ENCODE measurements at places on chromosomes 16 and 17. TPM values are rescaled to one million over a fixed set of nuclear protein-coding genes. Genes with fewer than 3 reads are reported as not detected.

The GP1BA gene
- not detected for polyA plus RNA-seq

The PRDM7 gene
- polyA plus RNA-seq, result not detected

The ABCA8 gene
- not detected for polyA plus RNA-seq

The FSCN2 gene
- polyA plus RNA-seq, result 3.6 TPM

The FMNL1 gene
- polyA plus RNA-seq, result 5.6 TPM

The C16orf96 gene
- 0.21 TPM for polyA plus RNA-seq

The FKBP10 gene
- 3.5 TPM for polyA plus RNA-seq
